Cardiac septum (tissue), 1 donor: ENCODE measurements at places on chromosomes 2 and 18. TPM values are rescaled to one million over a fixed set of nuclear protein-coding genes. Genes with fewer than 3 reads are reported as not detected.
A peak's percentile ranks its signal among the peaks of the same experiment; 100 is the strongest.

DNA sequence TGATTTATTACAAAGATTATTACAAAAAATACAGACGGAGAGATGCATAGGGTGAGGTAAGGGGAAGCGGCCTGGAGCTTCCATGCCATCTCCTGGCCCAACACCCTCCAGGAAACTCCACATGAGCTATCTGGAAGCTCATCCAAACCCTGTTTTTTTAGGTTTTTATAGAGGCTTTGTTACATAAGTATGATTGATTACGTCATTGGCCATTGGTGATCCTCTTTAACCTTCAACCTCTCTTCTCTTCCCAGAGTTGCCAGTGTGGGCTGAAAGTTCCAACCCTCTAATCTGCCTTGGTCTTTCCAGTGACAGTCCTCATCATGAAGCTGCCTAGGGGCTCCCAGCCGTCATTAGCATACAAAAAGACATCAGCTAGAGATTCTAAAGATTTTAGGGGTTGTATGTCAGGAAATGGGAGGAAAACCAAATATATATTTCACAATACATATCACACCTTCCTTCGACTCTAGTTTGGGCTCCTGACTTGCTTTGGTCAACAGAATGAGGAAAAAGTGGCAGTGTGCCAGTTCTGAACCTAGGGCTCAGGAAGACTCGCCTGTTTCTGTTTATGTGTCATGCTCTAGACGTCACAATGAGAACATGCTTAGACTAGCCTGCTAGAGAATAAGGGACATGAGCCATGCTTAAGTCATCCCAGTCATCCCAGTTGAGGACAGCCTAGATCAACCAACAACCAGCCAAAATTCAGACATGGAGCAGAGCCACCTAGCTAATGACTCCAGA lies 54.1 kb downstream of the ETAA1 start:
- no peak for DNase-seq

DNA sequence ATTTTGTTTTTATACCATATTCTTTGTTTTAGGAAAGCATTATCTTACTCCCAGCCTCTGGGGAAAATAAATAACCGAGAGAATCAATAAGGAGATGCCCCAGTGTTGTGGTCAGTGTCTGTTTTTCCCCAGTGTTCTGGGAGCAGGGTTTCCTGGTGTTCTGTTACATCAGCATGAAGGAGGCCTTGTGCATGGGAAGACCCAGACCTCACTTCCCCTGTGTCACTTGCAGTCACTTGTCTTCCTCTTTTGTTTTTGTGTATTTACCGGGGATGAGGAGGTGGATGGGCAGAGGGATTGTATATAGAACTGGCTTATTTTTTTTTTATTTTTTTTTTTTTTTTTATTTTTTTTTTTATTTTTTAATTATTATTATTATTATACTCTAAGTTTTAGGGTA lies 45.0 kb upstream of the MGAT5 start:
- DNase-seq, result no peak

LDLRAD4 gene
- total RNA-seq, result 23.3 TPM

GRCh38 chr2:96953611-96953978 lies 32.8 kb downstream of the FAM178B start:
- DNase-seq, result no peak

CD8A gene
- 0.62 TPM for total RNA-seq

GRCh38 chr2:202653890-202654289 lies 19.1 kb downstream of the FAM117B start:
- no peak for DNase-seq

KLHL14 gene
- total RNA-seq, result 0.11 TPM

GRCh38 chr2:200592406-200593075 lies 6.7 kb downstream of the AOX1 start:
- no peak for DNase-seq

DNA sequence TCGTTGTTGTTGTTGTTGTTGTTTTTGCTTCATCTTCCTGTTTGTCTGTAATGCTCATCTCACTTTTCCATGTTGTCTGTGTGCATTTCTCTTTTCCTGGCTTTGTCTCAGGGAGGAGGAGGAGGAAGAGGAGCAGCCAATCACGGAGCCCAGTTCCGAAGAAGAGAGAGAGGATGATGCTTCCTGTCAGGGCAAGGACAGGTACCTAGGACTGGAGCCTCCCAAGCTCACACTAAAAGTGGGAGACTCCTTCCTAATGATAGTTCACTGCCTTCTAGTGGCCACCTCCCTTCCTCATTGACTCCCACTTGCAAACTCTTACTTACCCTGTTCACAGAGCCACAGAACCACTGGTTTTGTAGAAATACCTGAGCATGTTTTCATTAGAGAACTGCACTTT lies 179.6 kb downstream of the TPGS2 start:
- DNase-seq, result no peak

DNA sequence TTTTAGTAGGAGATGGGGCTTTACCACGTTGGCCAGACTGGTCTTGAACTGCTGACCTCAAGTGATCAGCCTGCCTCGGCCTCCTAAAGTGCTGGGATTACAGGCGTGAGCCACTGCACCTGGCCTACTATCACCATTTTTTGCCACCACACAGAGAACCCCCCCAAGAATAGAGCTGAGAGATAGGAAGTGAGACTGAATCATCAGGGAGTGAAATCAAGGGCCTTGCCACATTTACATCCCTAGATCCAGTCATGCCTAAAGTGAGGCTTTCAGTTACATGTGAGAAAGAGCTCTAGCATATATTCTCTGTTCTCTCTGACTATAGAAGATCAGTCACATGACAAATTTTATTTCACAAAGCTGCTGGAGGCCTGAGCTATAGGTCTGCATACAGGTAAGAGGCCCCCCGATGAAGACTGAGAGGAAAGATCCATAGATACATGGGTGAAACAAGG lies 28.0 kb upstream of the KCMF1 start:
- DNase-seq, result no peak

PJVK gene
- 1.6 TPM for total RNA-seq

GRCh38 chr2:44315945-44316344 lies 40.7 kb downstream of the SLC3A1 start:
- no peak for DNase-seq

DNA sequence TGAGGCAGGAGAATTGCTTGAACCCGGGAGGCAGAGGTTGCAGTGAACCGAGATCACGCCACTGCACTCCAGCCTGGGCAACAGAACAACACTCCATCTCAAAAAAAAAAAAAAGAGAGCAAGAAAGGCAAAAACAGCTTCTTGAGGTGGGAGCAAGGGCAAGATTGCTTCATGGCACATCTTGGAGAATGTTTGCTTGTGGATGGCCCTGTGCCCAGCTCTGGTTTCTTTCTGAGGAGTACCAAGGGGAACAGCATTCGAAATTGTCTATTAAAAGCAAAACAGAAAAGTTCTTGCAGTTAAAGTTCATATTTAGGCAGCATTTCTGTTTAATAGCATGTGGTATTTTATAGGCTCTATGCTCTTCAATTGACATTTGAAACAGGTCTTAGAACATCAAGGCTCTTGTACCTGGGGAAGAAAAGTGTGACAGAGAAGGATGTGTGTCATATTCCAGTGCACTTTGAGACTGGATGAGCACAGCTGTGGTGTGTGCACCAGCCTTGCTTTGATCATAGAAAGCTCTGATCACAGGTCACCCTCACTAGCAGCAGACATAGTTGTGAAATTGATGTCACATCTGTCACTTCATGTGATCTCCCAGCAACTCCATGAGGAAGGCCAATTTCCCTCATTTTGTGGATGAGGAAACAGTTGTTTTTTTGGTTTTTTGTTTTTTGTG lies 154.3 kb downstream of the UXS1 start:
- DNase-seq, result no peak

TEKT4 gene
- 0.32 TPM for total RNA-seq

ABHD1 gene
- 1.1 TPM for total RNA-seq

GRCh38 chr2:191351298-191351697 lies 106.1 kb downstream of the MYO1B start:
- DNase-seq, result no peak

DNA sequence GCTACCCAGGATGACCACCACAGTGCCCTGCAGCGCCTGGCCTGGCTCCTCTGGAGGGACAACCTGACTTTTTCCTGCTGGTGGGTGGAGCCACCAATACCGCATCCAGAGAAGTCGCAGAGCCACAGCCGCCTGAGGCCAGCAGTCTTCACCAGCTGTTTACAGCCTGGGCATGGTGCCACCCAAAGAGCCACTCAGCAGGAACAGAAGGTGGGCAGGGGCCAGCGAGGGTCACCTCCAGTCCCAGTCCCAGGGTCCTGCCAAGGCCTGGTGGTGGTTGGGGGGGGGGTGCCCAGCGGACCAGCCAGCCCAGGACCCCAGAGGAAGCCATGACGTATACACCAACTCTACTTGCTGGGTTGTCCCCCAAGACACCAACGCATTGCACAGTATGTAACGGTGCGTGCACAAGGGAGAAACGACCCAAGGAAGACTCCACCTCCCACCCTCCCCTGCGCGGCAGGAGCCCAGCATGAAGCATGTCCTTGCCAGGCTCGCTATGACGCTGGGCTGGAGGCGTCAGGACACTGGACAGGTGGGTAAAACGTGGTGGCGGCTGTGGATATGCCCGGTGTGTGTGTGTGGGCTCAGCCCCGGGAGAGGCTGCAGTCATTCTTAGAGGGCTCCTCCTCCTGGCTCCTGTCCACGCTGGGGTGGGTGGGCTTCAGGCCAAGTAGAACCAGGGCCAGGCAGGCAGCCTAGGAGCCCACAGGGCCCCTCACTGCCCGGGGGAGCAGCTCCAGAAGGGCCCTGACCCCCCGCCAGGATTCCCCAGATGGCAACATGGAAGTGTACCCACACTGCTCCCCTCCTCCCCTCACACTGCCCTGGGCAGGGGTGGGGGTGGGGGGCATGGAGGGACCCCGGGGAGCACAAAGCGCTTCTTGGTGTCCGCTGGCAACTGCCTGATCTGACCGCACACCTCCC lies 49.3 kb downstream of the HS6ST1 start:
- DNase-seq, result peak; percentile 66

PROKR1 gene
- total RNA-seq, result 0.08 TPM

- no peak for DNase-seq
Observed at GRCh38 chr2:231425811-231426703, 30.5 kb downstream of the B3GNT7 start.

GLI2 gene
- 1.8 TPM for total RNA-seq

DNA sequence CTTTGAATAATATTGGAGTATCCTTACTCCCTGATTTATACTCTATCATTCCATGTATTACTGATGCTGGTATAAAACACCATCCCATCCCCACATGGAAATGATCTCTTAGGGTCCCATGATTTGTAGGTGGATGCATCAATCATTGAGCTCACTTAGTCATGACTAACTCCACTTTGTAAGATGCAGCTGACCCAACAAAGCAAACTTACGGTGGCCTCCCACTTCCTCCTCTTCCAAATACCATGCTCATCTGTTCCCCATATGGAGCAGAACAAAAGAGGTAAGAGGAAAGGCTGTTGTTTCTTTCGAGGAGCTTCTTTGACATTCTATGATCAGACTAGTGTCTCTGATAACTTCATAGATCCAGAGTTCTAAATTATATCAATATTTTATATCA lies 640.2 kb upstream of the SLC39A10 start:
- DNase-seq, result no peak

DNA sequence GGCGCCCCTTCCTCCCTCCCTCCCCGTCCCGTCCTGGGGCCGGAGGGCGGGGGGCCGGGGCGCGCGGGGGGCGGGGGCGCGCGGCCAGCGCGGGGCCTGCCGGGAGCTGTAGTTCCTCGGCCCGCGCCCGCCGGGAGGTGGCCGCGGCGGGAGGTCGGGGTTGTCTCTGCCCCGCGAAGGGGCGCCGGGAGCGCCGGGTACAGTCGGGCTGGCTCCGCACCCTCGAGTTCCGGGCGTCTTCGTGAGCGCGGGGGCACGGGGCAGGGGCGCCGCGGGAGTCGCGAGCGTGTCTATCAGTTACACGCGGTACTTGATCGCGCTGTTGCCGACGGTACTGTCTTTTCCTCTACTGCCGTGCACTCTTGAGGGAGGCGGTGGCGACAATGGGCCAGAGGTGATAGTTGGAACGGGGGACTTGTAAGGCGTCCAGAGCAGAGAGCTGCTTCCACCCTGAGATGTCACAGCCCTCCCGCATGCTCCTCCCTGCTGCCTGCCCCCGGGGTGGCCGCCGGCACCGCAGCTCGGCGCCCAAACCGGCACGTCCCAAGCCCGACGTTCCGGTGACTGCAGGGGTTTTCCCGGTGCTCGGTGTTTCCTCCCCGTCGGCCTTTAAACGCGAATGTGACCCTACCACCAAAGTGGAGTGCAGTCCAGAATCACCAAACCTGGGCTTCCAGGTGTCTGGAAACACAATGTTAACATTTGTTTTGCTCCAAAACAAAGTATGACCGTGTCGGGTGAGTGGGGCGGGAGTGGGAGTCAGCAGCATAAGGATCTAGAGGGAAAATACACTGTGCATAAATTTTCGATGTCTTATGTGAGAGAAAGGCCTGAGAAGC lies at the start of gene PRKD3:
PRKD3 (minus strand) TSS at position 48 of the 839 bp plus-strand sequence. CDS start 8,309 bp downstream, outside the sequence.
- peak; percentile 77 for DNase-seq

- peak; percentile 38 for DNase-seq
Observed at GRCh38 chr2:11855064-11855760, 108.8 kb downstream of the LPIN1 start.
